ENCODE measurements at places on chromosomes 5 and 9. TPM values are rescaled to one million over a fixed set of nuclear protein-coding genes. Genes with fewer than 3 reads are reported as not detected.

DNA sequence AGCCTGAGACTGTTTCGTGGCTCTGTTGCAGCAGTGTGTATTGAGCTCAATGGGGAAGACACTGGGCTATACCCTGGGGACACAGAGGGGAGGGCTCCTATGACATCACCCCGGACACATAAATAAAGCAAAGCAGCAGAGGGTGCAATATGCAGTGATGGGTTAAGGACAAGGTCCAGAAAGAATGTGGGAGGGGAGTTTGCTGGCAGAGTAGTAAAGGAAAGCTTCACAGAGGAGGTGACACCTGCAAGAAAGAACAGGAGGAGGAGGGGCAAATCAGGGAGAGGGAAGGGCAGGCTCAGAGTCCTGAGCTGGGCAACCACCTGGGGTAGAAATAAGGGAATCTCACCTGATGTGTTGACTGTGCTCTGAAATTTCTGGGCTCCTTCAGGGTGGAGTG is 35.3 kb upstream of the CDKN2AIPNL start:
- no peak for DNase-seq

GRCh38 chr5:123756318-123756665 is 244.3 kb downstream of the CSNK1G3 start:
- DNase-seq, result no peak

DNA sequence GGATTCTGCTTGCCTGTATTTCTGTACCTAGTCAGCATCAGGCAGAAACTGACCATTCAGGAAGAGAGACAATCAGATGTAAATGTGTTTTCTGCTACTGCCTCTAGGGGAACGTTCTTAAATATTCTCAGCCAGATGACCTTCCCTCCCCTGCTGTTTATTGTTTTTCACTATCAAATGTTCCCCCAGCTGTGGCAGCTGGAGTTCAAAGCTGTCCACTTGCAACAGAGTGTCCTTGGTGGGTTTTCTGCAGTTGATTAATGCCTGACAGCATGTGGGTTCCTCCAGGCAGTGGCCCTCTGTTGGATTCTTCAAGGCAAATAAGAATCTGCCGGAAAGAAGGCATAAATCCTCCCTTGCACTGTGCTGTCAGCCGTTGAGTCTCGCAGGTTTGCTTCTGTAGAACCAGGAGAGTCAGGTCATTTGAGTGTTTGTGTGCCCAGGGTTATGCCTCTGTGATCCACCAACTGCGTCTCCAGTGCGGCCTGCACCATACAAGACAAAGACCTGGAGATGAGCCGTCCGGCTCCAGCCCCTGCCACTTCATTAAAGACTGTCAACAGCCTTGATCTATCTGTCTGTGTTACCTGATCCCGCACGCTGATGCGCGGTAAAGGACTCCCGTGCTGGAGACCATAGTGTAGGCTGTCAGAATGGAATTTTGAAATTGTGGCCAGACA is 203.4 kb downstream of the GADD45G start:
- DNase-seq, result no peak

The PDE8B gene
- total RNA-seq, result not detected

The CDKN2A gene
- 15.7 TPM for total RNA-seq

- no peak for DNase-seq
Measured at GRCh38 chr5:90612919-90613318, 54.3 kb downstream of the ADGRV1 start.

DNA sequence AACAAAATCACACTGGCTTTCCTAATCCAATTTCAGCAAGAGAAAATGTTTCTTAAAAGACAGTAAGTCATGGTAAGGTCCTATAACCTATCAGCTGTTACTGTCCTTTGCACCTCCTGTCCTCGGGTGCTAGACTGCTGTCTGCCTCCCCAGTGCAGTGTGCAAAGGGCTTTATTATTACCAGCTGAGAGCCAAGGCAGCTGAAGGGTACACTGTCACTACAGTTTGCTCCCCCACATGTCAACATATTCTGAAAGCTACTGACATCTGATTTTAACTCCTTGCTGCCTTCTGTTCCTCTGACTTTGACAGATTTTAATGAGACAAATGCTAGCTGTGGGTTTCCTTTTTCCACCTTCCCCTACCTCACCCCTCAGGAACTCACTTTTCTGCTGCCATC is 389.4 kb upstream of the SLC24A2 start:
- DNase-seq, result no peak

GRCh38 chr5:149828161-149829011 is 98.3 kb downstream of the PPARGC1B start:
- DNase-seq, result peak; percentile 76

- no peak for DNase-seq
Measured at GRCh38 chr5:94191604-94192003, 426.8 kb downstream of the KIAA0825 start.

The NR2F1 gene
- total RNA-seq, result not detected

The NPR3 gene
- 0.10 TPM for total RNA-seq

GRCh38 chr5:137710086-137710485 is 25.8 kb downstream of the KLHL3 start:
- no peak for DNase-seq

The PLEKHG4B gene
- not detected for total RNA-seq

DNA sequence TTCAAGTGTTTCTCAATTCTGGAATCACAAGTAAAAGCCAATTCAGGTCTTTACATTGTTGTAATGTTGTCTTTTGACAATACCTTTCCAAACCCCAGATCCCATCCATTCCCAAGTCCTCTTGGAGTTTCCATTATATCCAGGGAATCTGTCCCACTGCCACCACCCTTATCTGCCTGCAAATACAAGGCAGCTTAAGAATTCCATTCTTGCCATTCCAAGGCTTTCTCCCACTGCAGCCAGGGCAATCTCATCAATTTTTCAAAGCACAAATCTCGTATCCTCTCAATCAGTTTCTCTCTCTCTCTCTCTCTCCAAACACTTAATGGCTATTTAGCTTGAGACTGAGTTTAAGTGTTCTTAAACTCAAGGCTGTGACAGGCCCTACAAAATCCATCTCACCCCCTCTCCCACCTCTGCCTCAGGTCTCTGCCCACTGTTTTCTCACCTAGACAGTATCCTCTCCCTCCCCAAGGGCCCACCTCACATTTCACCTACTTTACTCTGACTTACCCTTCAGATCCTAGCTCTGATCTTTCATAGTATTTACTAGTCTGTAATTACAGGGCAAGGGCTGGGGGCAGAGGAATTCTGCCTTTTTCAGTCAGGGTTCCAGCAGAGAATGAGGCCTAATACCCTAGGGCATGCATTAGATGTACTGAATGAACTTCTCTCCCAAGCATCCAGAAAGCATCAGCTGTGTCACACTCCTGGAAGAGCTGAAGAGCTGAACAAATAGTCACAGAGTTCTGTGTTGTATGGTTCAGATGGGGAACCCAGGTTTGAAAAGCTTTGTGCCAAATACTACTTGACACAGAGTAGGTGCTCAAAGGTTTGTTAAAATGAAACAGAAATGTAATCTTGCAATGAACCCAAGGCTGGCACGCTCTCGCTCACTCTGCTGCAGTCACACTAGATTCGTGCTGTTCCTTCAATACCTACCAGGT is 46.0 kb downstream of the RAPGEF1 start:
- no peak for DNase-seq

GRCh38 chr9:24901319-24901718 is 355.6 kb upstream of the IZUMO3 start:
- no peak for DNase-seq

DNA sequence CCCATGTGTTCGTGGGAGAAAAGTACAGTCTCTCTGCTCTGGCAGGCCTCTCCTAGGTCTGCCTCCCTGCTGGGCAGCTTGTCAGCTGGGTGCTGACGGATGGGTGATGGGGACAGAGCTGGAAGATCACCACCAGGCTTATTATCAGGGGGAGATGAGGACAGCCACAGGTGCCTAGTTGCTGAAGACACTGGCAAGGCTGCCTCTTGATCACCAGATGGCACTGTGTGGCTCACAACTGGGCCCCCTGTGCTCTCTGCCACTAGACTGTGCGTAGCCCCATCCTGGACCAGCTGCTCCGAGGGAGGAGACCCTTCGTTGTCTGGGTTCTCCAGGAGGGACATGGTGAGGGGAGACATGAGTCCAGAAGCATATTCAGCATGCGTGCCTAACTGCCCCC is 73.0 kb downstream of the KIF24 start:
- DNase-seq, result no peak

The SLC6A18 gene
- total RNA-seq, result not detected

The FIBCD1 gene
- not detected for total RNA-seq

DNA sequence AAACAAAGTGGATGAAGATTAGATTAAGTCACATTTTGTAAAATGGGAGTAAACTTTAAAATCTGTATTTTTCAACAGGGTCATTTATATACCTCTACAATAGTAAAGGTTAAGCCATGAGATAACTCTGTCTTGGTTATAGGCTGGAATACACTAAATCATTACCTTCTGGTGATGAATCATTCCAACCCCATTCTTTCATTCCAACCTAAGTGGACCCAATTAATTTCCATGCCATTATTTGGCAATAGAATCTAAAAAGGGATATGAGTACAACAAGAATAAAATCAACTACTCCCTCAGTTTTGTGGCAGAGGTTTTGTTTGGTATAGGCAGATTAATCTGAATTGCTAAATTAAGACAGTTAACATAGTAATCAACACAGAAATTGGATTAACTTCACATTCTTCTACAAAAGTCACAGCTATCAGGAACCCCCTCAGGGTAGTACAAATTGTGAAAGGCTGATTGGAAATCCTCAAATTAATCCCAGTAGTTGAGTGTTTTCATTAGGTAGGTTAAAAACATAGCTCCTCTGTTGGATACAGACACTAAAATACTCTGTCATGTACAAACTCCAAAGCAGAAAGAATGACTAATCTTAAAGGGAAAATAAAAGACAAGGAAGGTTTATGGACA is 54.2 kb downstream of the ELAVL2 start:
- DNase-seq, result no peak

The SSBP2 gene
- 11.3 TPM for total RNA-seq

The ANKRD18A gene
- not detected for total RNA-seq

All from natural killer cell treated with Interleukin-12 subunit alpha and Interleukin-12 subunit beta and Interleukin-15 and Interleukin-18, amount 100 ng/mL, for 72 hours (primary cell).